ENCODE measurements at places on chromosomes 3 and 15.

DNA sequence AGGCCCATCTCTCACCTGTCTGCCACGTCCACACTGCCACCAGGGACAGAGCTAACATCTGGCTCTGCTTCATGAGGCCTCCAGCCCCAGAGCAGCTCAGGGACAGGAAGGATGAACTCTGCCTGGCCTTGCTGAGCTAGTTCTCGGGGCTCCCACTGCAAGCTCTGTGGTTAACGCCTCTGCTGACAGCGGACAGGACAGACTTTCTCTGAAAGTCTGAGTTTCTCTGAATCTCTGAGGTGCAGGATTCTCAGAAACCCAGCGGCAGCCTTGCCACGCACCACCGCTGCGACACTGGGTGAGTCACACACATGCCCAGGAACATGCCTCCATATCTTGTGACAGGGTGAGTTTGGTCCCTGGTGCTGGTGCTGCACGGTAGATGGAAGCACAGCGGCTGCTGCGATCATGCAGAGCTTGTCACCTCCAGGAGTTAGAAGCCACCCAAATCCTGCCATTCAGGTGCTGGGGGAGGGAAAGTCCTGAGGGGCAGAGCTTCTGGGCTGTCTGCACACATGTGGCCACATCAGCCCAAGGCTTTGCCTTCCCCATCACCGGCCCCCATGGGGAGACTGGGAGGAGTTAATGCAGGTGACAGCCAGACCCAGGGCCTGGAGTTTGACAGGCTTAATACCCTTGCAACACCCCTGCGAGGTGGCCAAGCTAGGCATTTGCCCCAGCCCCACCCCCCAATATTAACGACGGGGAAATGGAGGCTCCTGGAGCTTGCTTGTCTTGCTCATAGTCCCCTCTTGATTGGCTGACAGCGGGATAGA lies 267.0 kb downstream of the PLCL2 start:
- DNase-seq: no peak

DNA sequence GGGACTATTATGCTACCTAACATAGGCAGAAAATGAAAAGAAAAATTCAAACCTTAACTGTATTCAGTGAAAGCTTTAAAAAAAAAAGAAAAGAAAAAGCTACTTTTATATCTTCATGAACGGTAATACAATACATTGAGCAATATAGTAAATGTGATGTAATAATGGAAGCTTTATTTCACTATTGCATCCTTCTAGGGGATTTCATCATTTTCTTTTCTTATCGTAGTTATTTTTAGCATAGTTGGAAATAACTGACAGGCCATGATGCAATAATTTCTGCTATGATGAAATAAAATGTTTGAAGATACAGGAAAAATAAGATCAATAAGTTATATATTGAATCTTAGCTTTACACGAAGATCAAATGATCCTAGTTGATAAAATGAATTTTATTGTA lies 40.3 kb upstream of the ZCWPW2 start:
- DNase-seq: no peak

GRCh38 chr3:187150186-187150585 lies 10.9 kb upstream of the RPL39L start:
- DNase-seq: no peak

- DNase-seq: peak; percentile 16
Observed at GRCh38 chr15:34737477-34737876, 17.3 kb downstream of the GJD2 start.

GRCh38 chr3:107846279-107846852 lies 244.5 kb downstream of the CD47 start:
- peak; percentile 64 for DNase-seq

DNA sequence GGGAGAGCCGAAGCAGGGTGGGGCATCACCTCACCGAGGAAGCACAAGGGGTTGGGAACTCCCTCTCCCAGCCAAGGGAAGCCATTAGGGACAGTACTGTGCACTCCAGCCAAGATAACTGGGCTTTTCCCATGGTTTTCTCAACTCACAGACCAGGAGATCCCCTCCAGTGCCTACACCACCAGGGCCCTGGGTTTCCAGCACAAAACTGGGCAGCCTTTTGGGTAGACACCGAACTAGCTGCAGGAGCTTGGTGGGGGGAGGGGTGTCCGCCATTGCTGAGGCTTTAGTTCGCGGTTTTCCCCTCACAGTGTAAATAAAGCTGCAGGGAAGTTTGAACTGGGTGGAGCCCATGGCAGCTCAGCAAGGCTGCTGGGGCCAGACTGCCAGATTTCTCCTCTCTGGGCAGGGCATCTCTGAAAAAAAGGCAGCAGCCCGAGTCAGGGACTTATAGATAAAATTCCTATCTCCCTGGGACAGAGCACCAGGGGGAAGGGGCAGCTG lies 129.6 kb upstream of the LMCD1 start:
- no peak for DNase-seq

- peak; percentile 65 for DNase-seq
Observed at GRCh38 chr15:64857421-64857820, 15.7 kb downstream of the PLEKHO2 start.

DNA sequence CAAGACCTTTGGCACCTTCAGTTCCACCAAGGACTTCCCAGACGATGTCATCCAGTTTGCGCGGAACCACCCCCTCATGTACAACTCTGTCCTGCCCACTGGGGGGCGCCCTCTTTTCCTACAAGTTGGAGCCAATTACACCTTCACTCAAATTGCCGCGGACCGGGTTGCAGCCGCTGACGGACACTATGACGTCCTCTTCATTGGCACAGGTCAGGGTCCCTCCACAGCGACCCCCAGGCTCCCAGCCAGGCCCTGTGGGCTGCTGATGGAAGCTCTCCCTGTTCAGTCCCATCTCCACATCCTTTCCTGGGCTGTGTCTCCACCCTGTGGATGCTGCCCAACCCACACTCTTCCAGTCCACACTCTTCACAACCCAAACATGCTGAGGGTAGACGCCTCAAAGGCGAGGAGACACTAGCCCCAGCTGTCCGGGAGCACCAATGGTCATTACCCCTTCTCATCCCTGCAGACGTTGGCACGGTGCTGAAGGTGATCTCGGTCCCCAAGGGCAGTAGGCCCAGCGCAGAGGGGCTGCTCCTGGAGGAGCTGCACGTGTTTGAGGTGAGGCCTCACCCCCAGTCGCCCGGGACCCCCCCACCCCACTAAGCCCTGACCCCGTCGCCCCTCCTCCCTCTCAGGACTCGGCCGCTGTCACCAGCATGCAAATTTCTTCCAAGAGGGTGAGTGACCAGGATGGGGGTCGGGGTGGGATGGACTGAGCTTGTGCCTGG lies 4.3 kb upstream of the LSMEM2 start:
- DNase-seq: peak; percentile 82

- no peak for DNase-seq
Observed at GRCh38 chr3:16168211-16168610, 6.3 kb upstream of the GALNT15 start.

DNA sequence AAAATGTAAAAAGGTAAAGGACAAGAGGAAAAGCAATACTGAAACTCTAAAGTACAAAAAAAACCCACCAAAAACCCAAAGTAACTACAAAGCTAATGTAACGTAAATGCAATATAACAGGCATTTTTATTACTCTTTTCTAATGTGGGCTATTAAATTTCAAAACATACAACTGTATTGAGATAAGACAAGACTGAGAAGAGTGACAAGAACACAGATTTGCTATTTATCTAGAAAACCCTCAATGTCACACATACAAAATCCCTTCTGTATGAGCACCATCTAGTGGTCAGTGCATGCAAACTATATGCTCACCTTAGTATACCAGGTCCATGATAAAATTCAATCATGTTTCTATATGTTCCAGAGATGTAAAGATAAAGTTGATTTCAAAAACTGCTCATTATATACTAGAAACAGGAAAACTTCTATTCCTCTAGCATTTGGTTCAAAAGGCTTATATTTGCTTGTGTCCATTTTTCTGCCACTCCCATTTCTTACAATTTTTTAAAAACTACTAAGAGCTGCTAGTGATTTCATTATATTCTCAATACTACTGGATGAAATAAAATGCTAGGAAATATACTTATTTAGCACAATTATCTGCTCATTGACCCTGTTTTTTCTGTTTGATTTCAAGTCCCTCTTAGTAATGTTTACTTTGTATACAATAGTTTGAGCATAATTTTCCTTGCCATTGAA lies 111.4 kb downstream of the DLG1 start:
- peak; percentile 9 for DNase-seq

GRCh38 chr3:43361077-43361476 lies 74.7 kb downstream of the SNRK start:
- DNase-seq: no peak

DNA sequence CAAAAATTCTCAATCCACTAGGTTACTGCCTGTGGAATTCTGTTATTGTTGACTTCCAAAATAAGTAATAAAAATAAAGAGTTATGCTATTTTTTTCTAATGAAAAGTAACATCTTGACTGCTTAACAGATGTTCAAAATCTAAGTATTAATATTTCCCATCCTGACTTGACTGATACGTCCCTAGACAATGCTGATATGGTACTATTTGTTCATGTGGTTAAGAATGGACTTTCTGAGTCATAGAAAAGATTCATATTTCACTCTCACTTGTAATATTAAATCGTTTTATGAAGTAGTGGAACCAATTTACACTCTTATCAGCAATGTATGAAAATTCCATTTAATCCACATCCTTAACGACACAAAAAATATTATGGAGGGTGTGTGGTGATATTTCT lies 104.8 kb upstream of the PLSCR5 start:
- no peak for DNase-seq

DNA sequence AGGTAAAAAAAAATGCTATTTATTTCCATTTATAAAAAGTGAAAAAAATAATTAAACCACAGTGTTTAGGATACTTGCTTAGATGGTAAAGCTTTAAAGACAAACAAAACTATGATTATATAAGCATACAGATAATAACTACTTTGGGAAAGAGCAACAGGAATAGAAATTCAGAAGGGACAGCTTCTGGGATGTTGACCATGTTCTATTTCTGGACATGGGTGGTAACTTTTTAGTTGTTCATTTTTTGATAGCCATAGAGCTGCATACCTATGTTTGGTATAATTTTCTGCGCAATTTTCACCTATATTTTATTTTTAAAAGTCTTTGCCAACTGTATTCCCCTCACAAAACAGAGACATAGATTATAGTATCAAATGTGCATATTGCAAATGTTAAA lies 572.0 kb upstream of the NR2F2 start:
- DNase-seq: no peak

DNA sequence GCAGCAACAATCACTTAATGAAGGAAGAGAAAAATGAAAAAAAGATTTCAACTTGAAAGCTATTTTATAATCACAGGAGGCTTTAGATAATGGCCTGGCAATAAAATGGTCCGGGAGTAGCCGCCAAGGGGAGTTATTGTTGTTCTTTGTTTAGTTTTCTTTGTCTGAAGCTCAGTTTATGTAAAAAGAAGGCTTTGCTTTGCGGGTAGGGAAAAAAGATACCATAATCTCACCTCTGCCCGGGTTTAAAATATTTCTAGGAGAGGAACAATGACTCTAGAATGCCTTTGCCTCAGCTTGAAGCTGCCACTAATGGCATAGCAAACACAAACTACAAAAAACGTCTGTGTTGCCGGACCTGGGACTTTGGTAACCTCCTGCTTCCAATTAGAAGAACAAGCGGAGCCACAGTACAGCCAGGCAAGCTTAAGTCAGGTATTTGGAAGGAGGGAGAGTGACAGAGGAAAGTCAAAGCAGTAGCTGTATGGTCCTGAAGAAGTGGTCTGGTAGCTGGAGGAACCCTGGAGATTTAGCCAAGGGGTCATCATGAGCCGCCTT lies 764.5 kb downstream of the TUSC7 start:
- DNase-seq: no peak
